Caco-2 (cell line): ENCODE measurements at places on chromosomes 12 and 14. TPM values are rescaled to one million over a fixed set of nuclear protein-coding genes. Genes with fewer than 3 reads are reported as not detected.

Gene TMPRSS12
- total RNA-seq = not detected in 2 replicates

Gene ESR2
- 0.19 and 0.23 TPM in 2 replicates for total RNA-seq

Gene TPH2
- total RNA-seq = not detected in 2 replicates

Gene PNN
- total RNA-seq = 98.5 and 100 TPM in 2 replicates

Gene TMEM132C
- total RNA-seq = not detected in 2 replicates

Gene SIX1
- total RNA-seq = 0.26 and 0.32 TPM in 2 replicates

Gene AKAP6
- total RNA-seq = 3.0 and 3.4 TPM in 2 replicates

Gene NEK9
- total RNA-seq = 64.0 and 69.2 TPM in 2 replicates

Gene COX8C
- total RNA-seq = not detected in 2 replicates

Gene IAPP
- total RNA-seq = not detected in 2 replicates

Gene ABCD2
- total RNA-seq = not detected in 2 replicates

Gene RFX4
- not detected in 2 replicates for total RNA-seq

Gene TAS2R50
- total RNA-seq = 2.0 and 2.2 TPM in 2 replicates

Gene CYP27B1
- 6.9 and 7.1 TPM in 2 replicates for total RNA-seq

Gene IL31
- not detected in 2 replicates for total RNA-seq

Gene DIP2B
- total RNA-seq = 32.7 and 34.2 TPM in 2 replicates

Gene TIGAR
- 36.7 and 42.7 TPM in 2 replicates for total RNA-seq

Gene PLBD1
- total RNA-seq = 21.1 and 21.4 TPM in 2 replicates

GRCh38 chr12:40253936-40254335, 29.1 kb downstream of the LRRK2 start:
- DNase-seq = no peak

GRCh38 chr12:80838024-80838658, 99.6 kb downstream of the LIN7A start:
- DNase-seq = no peak

DNA sequence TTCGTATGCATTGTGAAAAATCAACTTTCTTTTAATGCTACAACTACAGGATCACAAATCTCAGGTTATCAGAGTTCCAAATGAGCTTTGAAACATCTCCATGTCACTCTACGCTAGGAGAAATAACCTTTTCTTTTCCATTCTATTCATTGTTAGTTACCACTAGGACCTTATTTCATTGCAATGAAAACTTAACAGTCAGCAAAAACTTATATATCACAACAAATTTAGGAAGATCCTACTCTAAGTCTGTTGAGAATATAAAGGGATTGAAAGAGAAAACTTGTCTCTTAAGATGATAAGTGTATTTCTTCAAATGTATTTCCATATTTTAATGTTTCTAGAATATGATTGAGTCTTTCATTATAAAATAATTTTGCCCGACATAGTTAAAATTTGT, 539.1 kb downstream of the TMTC2 start:
- DNase-seq = no peak

- no peak for DNase-seq
Measured at GRCh38 chr14:103703433-103704385, 11.5 kb downstream of the XRCC3 start.

DNA sequence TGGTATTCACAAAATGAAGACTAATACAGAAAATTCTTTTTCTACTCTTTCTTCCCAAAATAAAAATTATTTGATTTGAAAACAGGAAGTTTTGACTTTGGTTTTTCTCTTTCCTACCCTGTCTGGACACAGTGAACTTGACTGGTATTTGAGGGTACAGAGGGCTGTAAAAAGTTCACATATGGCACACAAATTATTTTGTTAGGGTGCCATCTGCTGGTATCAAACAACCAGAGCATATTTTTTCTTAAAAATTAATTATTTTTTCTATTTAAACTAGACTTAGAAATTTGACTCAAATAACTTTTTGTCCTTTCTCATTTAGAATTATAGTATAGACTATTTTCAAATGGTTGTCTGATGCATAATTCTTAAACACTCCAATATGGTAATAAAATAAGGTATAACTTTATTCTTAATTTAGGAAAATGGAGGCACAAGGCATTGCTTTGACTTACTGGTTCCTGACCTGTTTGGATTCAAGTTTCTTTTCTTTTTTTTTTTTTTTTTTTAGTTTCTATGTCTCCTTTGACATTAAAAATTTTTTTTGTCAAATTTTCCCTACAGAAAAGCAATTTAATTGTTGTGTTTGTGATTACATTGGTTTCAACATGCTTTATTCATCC, 390.6 kb downstream of the PRKD1 start:
- no peak for DNase-seq

DNA sequence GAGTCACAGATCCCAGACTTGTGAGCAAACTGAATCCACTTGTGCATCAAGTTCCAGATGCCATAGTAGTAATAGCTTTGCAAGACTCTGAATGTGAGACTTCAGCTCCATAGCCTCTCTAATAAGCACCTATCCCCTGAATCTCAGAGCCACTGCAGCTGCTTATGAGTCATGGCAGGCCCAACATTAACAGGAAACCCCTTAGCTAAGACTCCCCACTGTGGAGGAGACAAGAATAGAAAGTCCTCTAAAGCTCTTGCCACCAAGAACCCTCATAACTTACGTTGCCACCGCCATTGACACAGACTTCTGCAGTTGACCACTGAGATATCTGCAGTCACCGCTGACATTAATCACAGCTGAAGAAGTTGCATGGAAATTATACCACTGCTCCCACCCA, 62.9 kb upstream of the PDE3A start:
- no peak for DNase-seq

- DNase-seq = no peak
Measured at GRCh38 chr14:55317542-55318306, 46.5 kb downstream of the FBXO34 start.

- no peak for DNase-seq
Measured at GRCh38 chr12:131404705-131405104, 306.2 kb upstream of the SFSWAP start.

GRCh38 chr12:110582276-110583136, 612 bp downstream of the PPTC7 start:
- peak; percentile 53 for DNase-seq

GRCh38 chr12:31323391-31324115, 2.4 kb downstream of the SINHCAF start:
- DNase-seq = peak; percentile 65

GRCh38 chr12:12616512-12617310, 5.0 kb downstream of the CREBL2 start:
- no peak for DNase-seq

DNA sequence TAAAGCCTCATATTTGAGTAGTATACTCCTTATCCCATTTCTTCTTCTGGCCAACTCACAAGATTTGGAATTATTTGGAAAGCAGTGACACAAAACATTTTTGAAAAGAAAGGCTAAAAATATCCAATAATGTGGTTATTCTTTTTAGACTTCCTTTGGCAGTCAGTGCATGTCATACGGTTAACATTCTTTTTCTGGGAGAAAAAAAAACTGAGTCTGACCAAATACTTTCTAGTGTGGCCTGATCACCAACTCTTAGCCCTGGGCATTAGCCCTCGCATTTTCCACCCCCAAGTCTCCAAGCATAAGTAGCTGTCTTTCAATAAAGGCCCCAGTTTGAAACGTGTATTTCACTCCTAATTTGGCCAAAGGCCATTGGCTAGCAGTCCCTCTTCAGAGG, 5.9 kb downstream of the RASSF3 start:
- DNase-seq = no peak

DNA sequence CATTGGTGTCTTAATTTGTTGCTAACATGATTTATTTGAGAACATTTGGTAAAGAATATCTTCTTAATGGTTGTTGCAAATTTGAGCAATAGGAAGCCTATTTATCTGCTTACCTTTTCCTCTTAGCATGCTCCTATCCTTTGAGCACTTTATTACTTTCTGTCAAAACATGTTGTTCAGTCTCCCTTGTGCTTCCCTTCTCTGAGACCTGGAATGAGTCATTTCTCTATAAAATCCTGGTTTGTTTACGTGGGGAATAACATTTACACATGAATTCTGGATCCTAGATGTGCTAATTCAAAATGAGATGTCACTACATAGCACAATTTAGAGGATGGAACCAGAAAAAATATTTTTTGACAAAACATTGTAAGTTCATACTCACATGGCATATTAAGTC, 844.0 kb upstream of the LRFN5 start:
- no peak for DNase-seq

- DNase-seq = no peak
Measured at GRCh38 chr12:51813931-51814310, 34.6 kb downstream of the FIGNL2 start.

DNA sequence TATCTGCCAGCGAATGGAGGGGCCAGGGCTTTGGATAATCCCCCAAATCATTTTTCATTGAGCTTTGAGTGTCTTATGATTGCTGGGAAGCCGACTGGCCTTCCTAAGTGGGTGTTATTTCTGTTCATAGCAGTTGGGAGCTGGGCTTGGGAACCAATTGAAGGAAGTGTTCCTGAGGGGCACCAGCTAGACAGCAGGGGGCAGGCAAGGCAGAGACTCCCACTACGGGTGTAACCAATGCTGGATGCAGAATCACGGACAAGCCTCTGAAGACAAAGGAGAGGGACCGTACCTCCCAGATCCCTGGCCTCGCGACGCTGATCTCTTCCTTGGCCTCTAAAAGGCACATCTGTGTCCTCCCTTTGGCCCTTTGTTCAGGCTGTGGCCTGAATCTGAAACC, 149.0 kb upstream of the PRMT8 start:
- DNase-seq = peak; percentile 61

GRCh38 chr12:57637364-57637763, 4.4 kb upstream of the B4GALNT1 start:
- no peak for DNase-seq

DNA sequence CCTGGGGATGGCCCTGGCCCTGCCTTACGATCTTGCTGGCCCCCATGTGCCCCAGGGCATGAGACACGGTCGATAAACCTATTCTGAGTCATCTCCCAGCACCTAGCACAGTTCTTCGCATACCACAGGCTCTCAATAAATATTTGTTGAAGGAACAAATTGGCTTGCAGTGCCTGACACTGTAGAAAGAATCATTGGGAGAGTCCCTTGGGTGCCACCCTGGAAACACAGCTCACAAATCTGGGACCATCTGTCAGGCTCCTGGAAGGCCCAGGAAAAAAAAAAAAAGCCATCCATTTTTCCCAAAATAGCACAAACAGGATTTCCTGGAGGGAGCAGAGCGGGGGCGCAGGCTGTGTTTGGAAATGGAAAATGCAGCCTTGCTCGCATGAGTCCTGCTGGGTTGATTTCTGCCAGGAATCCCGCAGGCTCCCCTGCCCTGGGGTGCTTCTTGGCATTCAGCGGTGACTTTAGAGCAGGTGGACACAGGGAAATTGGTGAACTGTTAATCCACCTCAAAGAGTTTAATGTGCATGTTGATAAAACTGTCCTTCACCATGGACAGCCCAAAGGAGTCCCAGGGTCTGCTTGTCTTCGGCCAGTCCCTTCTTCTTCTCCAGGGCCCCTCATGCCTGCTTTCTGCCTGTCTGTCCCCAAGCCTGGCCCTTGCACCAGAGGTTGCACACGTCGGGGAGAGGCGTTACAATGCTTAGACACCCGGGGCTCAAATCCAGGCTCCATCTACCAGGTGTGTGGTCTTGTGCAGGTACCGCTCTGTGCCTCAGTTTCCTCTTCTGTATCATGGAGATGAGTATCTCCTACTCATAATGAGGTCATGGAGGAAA, 106.1 kb upstream of the RFLNA start:
- DNase-seq = peak; percentile 83

DNA sequence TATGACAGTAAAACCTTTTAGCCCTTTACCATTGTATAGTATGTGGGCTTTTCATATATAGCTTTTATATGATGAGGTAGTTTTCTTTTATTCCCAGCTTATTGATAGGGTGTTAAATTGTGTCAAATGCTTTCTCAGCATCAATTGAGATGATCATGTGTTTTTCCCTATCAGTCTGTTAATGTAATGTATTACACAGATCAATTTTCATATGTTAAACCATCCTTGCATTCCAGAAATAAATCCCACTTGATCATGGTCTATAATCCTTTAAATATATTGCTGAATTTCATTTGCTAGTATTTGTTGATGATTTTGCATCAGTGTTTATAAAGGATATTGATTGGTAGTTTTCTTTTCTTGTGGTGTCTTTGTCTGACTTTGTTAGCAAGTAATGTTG, 603.9 kb downstream of the TRHDE start:
- no peak for DNase-seq

- DNase-seq = no peak
Measured at GRCh38 chr12:109835827-109836226, 2.6 kb upstream of the TRPV4 start.

- no peak for DNase-seq
Measured at GRCh38 chr12:88973998-88974397, 378.3 kb downstream of the DUSP6 start.

DNA sequence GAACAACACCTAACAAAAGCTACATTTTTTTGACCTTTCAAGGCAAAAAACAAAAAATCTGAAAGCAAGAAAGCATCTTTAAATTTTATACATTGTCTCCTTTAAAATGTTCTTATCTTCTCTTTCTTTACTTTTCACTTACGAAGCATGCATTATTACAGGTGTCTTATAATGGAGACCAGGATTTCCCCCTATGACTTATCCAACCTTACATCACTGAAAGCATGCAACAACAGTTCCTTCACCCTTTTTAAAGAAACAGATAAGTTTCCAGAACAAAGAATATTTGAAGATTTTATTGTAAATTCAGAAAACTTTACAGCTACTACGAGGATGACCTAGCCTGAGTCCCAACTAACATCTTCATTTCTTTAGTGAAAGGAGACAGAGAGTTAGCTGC, 277.2 kb downstream of the AKAP6 start:
- DNase-seq = no peak

GRCh38 chr14:77914073-77914721, 114.3 kb downstream of the ADCK1 start:
- no peak for DNase-seq

GRCh38 chr12:53200458-53201176, 6.4 kb downstream of the ITGB7 start:
- no peak for DNase-seq

GRCh38 chr12:8036346-8036745, 3.8 kb downstream of the FOXJ2 start:
- no peak for DNase-seq

DNA sequence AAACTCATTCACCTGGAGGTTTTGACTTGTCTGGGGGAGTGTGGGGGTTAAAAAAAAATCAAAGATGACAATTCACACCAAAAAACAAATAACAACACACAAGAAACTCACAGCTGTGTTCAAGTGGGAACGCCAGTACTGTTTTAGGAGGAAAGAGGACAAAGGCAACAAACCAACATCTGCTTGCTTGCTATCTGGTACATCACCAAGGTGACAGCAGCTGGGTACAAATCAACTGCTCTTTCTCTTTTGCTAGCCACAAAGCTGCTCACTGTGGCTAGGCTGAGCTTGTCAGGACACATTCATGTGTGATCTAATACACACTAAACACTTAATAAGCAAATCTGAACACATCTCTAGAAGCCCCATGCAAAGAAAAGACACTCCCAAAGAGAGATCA, 128.0 kb upstream of the RAP1B start:
- DNase-seq = no peak

GRCh38 chr12:113477842-113478215, 6.2 kb upstream of the LHX5 start:
- no peak for DNase-seq

DNA sequence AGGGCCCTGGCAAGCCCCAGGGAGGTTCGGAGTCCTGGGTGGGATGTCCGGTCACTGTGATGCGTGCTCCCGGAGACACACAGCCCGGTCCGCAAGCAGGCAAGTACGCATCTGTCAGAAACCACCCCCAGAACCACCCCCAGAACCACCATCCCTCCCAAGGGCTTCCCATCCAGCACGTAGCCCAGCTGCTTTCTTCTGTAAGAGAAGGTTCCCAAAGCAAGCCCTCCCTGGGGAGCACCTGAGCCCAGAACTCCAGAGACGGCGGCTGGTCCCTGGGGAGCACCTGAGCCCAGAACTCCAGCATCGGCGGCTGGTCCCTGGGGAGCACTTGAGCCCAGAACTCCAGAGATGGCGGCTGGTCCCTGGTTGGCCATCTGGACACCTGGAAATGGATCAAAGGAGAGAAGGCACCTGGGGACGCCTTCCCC, 2.6 kb upstream of the FBRSL1 start:
- DNase-seq = no peak
